NCI-H2029 (cell line): ENCODE measurements at places on chromosomes 5 and 9.

DNA sequence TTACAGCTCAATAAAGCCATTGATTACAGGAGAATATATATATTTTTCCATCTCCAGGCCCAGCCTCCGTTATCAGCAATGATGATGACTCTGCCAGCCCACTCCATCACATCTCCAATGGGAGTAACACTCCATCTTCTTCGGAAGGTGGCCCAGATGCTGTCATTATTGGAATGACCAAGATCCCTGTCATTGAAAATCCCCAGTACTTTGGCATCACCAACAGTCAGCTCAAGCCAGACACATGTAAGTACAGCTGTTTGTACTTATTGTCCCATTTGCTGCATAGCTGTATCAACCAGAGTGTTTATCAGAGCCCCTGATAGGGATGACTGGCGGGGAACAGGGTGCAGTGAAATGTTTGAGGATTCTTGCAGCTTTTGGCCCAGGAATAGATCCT lies 197.7 kb downstream of the NTRK2 start:
- no peak for DNase-seq

DNA sequence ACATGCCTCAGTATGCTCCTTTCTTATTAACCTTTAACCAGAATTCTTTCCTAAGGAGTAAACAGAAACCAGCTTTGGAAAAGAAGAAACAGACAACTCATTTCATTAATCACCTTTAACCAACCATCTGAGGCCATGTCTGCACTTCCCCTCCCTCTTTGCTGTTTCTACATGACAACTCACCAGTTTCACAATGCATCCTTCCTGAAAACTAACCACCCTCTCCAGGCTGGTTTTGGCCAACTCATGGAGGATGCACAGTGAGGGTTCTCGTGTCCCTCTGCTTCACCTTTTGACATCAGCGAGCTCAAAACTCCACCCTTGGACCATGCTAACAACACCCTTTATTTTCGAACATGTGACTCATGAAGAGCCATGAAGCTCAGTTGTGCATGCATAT lies 244.1 kb downstream of the ELAVL2 start:
- no peak for DNase-seq

- no peak for DNase-seq
Measured at GRCh38 chr5:177133853-177134696, 502 bp downstream of the NSD1 start.

- peak; percentile 29 for DNase-seq
Measured at GRCh38 chr9:15837079-15837679, 284.3 kb downstream of the CCDC171 start.

DNA sequence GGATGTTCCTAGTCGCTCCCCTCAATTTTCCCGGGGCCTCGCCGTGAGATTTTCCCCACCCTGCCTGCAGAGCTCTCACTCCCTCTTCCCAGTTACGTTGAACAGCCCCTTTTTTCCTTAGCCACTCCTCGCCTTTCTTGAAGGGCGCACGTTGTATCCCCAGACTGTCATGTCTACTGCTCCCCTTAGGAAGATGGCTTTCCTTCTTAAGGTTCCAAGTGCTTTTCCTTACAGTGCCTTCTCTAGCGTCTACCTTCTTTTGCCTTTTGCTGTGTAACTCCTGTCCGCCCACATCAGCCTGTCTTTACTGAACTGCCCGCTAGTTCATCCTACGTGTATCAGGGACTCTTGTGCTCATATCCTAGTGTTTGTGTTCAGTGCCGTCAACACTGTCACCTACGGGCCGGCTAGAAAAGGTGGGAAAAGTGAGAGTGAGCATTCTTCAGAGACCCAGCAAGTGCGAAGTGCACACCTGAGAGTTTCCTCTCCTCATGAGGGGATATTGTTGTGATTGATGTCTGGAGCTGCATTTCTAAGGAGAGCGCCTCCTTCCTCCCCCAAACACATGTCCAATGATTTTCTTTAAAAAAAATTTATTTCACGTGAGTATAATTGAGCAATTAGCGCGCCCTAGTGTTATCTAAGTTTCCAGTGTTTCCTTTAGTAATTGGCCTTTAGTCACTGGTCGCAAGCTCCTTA lies 764 bp downstream of the CAMLG start:
- peak; percentile 28 for DNase-seq

GRCh38 chr9:84953252-84953773 lies 283.8 kb downstream of the NTRK2 start:
- no peak for DNase-seq
